ENCODE measurements at places on chromosomes 16 and 17.

- no peak for DNase-seq
Observed at GRCh38 chr17:48100591-48101011, 677 bp downstream of the CBX1 start.

DNA sequence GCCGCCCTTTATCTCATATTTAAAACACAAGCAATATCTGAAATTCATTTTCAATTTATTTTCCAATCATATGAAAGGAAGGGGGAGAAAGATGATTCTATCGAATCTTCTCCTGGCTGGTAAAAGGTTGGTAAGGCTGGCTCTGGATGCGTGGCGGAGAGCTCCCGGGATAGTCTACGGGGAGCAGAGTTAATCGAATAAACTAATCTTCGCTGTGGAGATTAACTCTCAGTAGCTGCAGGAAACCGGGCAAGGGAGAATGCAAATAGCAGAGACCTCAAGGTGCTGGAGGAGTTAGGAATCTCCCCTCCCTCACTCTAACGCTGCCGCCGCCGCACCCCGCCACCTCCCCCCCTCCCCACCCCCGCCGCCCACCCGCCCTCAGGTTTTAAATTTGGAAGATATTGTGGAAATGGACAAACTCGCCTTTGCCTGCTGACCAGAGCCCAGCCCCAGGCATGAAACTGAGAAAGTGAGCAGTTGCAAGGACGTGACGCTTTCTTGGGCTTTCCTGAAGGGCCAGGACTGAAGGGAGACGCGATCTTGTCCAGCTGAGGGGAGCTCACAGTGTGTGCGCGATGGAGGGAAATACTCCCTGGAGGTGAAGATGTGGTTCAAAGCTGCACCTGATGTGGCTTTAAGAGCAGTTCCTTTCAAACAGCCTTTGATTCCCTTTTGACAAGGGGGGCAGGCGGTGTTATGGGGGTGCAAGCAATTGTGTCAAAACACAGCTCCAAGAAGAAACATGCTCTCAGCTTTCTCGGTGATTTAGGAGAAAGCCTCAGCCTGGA, 308.2 kb upstream of the IRX3 start:
- DNase-seq: no peak

GRCh38 chr17:6134721-6135120, 64.5 kb downstream of the WSCD1 start:
- DNase-seq: no peak

DNA sequence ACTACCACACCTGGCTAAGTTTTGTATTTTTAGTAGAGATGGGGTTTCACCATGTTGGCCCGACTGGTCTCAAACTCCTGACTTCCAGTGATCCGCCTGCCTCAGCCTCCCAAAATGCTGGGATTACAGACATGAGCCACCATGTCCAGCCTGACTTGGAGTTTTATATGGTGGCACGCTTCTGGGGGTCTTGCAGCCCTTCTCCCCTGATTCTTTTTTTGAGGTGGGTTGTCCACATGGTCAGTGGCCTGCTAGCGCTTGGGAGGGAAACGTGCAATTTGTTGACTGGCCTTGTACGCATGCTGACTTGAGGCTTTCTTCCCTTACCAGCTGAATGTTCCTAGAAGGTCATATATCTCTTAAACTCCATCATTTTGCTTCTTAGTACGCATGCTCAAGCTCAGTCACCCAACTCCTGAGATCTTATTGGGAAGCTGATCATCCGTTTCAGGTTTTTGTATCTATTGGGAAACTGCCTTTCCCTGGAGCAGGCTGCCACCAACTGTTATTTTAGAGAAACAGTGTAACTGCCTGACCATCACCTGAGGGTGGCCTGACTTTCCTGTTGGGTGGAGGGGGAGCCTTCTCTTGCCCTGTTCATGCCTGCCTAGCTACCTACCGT, 13.7 kb upstream of the LDHD start:
- no peak for DNase-seq

- DNase-seq: no peak
Observed at GRCh38 chr17:46097497-46097896, 95.7 kb downstream of the KANSL1 start.

GRCh38 chr17:65515959-65516948, 45.2 kb downstream of the AXIN2 start:
- DNase-seq: no peak

GRCh38 chr16:73040136-73040535, 7.8 kb downstream of the ZFHX3 start:
- no peak for DNase-seq

- no peak for DNase-seq
Observed at GRCh38 chr16:22397464-22397863, 23.0 kb upstream of the CDR2 start.

- DNase-seq: no peak
Observed at GRCh38 chr17:39131616-39132015, 19.8 kb downstream of the PLXDC1 start.

DNA sequence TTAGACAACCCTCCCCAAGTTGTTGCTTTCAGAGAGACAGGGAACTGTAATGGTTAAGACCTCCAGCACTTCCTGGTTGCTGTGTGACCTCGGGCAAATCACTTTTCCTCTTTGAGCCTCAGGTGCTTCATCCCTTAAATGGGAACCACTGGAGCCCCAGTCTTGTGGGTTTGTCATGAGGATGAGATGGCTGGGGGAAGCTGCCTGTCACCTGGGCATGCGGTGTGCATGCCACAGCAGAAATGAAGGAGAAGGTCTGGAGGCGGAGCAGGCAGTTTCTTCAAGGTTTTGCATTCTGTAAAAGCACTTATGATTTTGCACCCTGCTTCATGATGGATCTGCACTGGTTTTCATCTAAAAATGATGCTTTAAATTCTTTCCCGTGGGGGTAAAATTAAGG, 22.1 kb downstream of the NAGPA start:
- no peak for DNase-seq

- no peak for DNase-seq
Observed at GRCh38 chr16:31177136-31177535, 2.8 kb upstream of the FUS start.

- DNase-seq: no peak
Observed at GRCh38 chr16:10791048-10791447, 27.5 kb downstream of the TVP23A start.

- DNase-seq: no peak
Observed at GRCh38 chr17:27282054-27282551, 11.8 kb upstream of the WSB1 start.

GRCh38 chr17:73455050-73455687, 143.4 kb upstream of the CDC42EP4 start:
- no peak for DNase-seq

DNA sequence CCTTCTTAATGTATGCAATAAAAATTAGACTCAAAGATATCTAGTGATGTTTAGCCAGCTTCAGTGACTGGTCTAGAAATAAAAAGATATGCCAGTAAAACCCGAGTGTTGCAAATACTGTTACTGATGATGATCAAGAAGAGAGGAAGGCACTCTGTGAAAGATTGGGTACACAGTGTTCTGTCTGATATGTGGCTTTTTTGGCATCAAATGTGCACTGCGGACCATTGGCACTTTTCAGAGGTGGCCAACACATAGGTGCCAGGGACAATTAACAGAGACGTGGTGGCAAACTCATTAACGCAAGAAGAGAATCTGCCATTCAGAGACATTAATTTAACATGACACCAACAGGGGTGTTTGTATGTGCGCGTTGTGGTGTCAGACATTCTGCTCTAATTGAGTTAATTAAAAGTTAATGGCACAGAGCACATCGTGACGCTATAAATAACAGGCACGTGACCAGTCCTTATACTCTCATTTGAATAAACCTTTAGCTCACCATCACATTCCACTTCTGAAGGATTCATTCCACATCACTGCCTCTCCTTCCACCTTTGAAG, 549.3 kb upstream of the HSBP1 start:
- no peak for DNase-seq

GRCh38 chr16:57127037-57127763, 34.8 kb downstream of the CPNE2 start:
- DNase-seq: no peak

GRCh38 chr16:51881731-51882130, 665.2 kb downstream of the TOX3 start:
- no peak for DNase-seq
